ENCODE measurements at places on chromosomes 12 and 14. TPM values are rescaled to one million over a fixed set of nuclear protein-coding genes. Genes with fewer than 3 reads are reported as not detected.

L2HGDH gene
- 18.3 TPM for polyA plus RNA-seq

CCDC60 gene
- 28.6 TPM for polyA plus RNA-seq

NAV3 gene
- polyA plus RNA-seq, result 1.2 TPM

CLEC1B gene
- polyA plus RNA-seq, result not detected

HOXC11 gene
- not detected for polyA plus RNA-seq

TMEM106C gene
- 108 TPM for polyA plus RNA-seq

KRT5 gene
- not detected for polyA plus RNA-seq

FAM181A gene
- not detected for polyA plus RNA-seq

RNASE4 gene
- 12.4 TPM for polyA plus RNA-seq

SYCP3 gene
- 0.76 TPM for polyA plus RNA-seq

PIP4K2C gene
- polyA plus RNA-seq, result 25.5 TPM

RBM19 gene
- 21.1 TPM for polyA plus RNA-seq

SLC17A8 gene
- not detected for polyA plus RNA-seq

ITGA5 gene
- 52.6 TPM for polyA plus RNA-seq

KCNMB4 gene
- polyA plus RNA-seq, result 33.1 TPM

HNF1A gene
- not detected for polyA plus RNA-seq

C14orf119 gene
- 120 TPM for polyA plus RNA-seq

MYO1H gene
- not detected for polyA plus RNA-seq

KRT72 gene
- polyA plus RNA-seq, result not detected

OTOGL gene
- polyA plus RNA-seq, result 9.4 TPM

NXPH4 gene
- polyA plus RNA-seq, result 0.61 TPM

GYS2 gene
- polyA plus RNA-seq, result not detected

Measured in cardiac muscle cell (in vitro differentiated cells and primary cell).